ENCODE measurements at places on chromosomes 1 and 21.

- DNase-seq: no peak
Measured at GRCh38 chr1:20760322-20760721, 26.8 kb downstream of the HP1BP3 start.

GRCh38 chr1:2208309-2209239 lies 14.0 kb upstream of the FAAP20 start:
- no peak for DNase-seq

DNA sequence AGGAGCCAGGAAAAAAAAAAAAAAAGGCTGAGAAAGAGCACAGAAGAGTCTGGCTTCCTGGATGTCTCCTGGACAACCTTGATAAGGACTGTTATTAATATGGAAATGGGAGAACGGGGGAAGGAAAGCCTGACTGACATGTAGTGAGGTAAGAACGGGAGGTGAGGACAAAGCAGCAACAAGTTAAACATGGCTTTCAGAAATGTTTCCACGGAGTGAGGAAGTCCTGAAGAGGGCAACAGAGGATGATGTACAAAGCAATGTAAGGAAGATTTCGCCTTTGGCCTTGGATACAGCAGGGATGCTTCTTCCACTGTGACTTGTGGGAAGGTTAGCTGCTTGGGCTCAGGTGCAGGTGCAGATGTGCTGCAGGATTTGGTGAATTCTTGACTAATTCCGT lies 11.9 kb upstream of the NIBAN1 start:
- DNase-seq: peak; percentile 54

- peak; percentile 58 for DNase-seq
Measured at GRCh38 chr1:169546087-169546995, 39.9 kb downstream of the F5 start.

- no peak for DNase-seq
Measured at GRCh38 chr1:179003512-179004066, 22.1 kb upstream of the FAM20B start.

DNA sequence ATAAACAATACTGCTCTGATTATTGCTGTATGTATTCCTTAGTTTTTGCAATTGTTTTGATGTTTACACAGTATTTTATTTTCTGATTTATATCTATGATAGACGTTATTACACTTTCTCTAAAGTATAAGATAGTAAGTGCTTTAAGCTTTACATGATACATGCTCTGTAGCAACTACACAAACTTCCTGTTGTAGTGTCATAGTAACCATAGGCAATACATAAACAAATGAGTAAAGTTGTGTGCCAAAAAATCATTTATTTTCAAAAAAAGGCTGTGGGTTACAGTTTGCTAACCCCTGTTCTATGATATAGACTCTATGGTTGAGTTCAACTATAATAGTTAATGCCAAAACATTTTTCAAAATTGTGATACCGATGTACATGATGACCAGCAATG lies 1156.4 kb downstream of the AMY1C start:
- no peak for DNase-seq

DNA sequence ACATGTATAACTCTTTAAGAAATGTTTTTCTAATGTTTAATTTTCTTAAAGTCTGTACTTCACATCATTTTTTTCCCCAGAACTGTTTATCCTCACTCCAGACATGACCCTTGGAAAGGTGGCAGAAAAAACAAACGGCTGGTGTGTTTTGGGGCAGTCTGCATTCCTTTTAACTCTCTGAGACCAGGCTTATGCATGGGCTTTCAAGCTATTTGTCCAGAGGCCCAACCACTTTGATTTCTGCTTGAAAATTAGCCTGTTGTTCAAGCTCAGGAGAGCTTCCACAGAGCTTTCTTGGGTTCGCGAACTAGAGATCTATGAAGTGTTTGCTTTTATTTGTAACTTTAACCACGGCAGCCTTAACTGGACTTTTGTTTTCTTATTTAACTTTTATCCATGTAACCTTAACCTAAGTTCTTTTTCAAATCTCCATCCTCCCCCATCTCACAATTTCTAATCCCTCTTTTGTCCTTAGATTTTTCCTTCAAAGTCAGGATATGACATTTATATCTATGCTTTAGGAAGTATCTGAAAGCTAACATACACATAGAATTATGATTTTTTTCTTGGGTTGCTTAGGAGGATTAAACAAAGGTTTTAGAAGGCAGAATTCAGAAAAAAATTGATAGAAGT lies 111.8 kb downstream of the FGGY start:
- no peak for DNase-seq

GRCh38 chr1:111221633-111222291 lies 5.8 kb upstream of the CHI3L2 start:
- no peak for DNase-seq

DNA sequence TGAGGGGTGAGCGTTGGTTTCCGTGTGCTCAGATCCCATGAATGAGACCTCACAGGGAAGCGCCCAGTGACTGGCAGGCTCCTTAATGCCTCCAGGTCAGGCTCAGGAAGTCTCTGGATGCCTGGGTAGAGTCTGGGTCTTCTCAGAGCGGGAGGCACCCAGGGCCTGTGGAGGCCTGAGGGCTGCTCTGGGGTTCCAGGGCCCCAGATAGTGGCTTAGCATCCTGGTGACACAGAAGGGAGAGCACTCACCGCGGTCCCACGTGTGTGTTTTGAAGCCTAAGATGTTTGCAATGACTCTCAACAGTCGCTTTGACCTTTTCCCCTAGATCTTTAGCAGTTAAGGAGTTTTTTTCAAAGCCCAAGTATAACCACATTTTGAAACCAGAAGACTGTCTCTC lies 25.0 kb downstream of the PRMT2 start:
- DNase-seq: no peak

DNA sequence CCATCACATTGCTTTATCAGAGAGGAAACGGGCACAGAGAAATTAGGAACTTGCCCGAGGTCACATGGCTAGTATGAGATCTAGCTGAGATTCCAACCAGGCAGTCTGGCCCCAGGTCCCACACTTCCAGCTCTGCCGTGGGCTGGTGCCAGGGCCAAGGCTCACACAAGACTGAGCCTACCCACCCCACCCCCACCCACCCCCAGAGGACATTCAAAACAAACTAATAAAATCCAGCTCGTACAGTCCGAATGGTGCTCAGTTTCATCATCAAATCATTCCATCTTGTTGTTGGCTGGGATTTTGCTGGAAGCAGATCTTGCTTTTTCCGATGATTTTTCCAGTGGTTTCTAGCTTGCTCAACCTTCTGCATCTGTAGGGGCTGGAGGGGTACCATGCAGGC lies 27.9 kb downstream of the MATN1 start:
- no peak for DNase-seq

GRCh38 chr1:1449099-1449739 lies at the start of gene ATAD3C:
ATAD3C (plus strand) TSS chr1:1449689; CDS start chr1:1450684, 995 bp downstream.
- DNase-seq: no peak

DNA sequence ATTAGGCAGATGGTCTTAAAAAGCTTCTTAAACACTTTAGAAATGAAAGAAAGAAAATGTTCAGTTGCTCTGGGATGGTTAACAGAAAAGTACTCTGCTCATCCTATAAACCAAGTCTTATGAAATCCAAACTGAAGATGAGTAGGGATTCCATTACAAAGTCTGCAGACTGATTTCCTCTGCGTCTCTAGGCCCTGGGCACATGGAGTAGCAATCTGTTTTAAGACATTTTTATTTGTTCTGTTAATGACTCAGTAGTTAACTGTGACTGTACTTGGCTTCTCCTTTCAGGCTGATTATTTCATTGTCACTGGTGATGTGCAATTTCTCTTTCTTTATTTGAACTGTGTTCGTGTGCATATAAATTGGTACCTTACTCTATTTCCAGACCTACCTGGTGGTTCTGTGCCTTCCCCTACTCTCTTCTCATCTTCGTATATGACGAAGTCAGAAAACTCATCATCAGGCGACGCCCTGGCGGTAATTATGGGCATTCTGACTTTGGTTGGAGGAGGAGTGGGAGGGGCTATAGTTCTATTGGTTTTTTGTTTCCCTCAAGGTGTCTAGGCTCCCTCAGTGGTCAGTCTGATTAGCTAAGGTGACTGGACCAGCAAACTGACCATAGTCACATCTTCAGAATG lies 30.6 kb downstream of the ATP1A1 start:
- no peak for DNase-seq

DNA sequence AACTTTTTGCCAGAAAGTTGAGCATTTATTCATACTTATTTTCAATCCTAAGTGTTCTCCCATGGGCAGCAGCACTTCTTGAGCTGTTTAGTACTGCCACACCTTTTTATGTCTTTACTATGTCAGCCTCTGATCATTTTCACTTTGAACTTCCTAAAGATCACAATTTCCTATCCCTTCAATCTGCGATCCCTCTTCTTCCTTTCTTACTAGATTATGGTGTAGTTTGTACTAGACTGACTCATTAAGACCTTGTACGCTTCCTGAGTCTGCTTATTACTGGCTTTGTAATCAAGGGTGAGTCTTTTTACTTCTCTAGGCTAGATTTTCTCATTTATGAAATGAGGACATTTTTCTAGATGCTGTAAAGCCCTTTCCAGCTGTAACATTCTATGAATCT lies 55.1 kb downstream of the LRIG2 start:
- DNase-seq: no peak

All from D341Med (cell line).